AG04450 (cell line): ENCODE measurements at places on chromosomes 6 and 20.

GRCh38 chr6:168581236-168581635, 140.3 kb downstream of the SMOC2 start:
- no peak for DNase-seq

DNA sequence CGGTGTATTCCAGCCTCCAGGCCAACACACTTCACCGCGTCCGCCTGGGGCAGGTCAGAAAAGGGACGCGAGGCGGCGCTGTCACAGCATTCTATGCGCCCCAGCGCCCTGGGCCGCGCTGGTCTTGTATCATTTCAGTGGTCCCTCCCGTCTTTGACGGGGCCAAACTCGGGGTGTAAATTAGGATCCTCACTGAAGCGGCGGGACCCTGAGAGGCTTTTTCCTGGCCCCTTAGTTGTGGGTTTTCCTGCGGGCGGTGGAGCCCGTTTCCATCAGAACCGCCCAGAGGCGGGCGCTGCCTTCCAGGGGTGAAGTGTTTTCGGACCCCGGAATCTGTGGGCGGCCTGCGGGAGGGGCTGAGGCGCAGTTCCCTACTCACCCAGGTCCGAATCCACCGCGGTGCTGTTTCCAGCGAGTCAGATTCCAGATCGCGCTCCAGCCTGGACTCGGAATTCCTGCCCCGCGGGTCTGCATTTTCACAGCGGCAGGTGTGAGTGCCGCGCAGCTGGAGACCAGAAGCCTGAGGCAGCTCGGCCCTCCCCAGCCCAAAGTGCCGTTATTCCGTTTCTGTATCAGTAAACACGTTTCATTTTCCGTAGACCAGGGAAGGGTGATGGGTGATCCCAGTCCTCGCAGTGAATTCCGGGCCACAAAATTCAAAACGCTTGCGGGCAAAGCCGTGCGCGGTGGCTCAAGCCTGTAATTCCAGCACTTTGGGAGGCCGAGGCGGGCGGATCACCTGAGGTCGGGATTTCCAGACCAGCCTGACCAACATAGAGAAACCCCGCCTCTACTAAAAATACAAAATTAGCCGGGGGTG, 3.9 kb upstream of the MICB start:
- DNase-seq, result no peak

DNA sequence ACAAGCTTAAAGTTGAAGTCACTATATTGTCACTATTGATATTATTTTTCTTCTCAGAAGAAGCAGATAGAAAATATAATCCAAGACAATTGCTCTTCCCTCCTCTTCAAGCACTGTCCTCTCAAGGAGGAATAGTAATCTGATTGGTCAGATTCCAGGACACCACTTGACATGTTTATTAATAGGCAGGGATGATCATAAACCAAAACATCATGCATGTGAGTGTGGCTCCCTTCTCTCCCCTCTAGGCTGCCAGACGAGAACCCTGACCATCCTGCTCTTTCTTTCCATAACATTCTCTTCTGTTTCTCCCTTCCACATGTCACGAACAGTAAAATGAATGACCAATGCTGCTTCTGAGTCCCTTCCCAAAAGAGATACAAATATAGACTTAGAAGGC, 7.5 kb downstream of the ATG5 start:
- no peak for DNase-seq

DNA sequence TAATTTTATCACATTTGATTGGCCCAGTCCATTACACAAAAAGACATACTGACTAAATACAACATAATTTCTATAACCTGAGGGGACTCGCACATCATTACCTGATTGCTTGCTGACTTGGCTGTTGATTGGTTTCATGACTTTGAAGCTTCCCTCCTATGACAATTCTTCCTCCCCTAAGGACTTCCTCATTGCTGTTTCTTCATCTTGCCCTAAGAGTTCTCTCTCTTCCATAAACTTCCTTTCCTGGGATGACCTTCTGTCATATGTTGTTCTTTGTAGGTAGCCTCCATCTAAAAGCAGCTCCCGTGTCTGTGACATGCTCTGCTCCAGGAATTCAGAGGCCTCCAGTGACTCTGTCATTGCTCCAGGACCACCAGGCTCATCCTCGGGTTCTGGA, 22.6 kb downstream of the RSPH3 start:
- no peak for DNase-seq

DNA sequence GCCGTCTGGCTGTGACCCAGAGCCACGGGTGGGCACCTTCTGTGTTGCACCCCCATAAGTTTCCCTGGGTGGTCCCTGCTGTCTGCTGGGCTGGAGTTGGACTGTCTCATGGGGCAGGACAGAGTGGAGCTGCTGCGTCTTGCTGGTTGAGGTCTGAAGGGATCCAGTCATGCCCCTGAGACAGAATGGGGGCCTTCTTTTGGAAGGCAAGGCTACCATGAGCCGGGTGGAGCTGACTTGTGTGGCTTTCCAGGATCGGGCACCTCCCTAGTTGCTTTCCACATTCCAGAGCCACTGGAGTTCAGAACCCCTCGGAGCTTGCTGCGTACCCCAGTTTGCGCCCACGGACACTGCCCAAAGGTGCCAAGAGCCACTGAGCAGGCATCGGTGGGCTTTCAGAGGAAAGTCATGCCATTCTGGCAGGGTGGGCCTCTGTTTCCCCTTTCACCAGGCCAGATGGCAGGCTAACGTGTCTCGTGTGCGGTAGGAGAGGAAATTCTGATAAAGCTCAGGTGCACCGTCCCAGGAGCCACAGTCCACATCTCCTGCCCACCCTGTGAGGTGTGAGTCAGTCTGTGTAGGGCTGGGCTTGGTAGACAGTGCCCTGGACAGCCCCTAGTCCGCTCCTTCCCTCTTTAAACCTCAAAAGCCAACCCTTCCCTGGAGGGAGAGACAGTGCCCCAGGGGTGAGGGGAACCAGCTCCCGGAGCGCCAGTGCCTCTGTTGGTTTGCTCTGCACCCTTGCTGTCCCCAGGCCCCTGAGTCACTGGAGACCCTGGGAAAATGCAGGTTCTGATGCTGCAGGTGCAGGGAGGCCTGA, 125.3 kb downstream of the SYCP2 start:
- no peak for DNase-seq

- DNase-seq, result no peak
These were observed 973 bp upstream of the BRD2 start for GRCh38 chr6:32967151-32968091.

DNA sequence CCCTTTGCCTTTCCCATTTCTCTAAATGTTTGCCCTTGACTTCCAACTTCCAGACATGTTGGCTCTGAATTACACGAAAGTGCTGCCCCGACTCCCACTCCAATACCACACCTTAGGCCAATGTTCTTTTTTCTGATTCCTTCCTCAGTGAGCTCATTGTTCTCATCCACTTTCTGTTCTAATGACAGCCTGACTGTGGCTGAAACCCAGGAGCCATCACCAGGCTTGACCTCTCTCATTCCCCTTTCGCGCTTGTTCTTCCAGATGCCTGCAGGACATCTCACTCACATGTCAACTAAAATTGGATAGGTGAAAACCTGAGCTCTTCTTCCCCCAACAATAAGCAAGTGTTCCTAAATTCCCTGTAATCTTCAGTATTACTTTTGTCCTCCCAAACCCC, 40.4 kb downstream of the PTPRK start:
- DNase-seq, result no peak

DNA sequence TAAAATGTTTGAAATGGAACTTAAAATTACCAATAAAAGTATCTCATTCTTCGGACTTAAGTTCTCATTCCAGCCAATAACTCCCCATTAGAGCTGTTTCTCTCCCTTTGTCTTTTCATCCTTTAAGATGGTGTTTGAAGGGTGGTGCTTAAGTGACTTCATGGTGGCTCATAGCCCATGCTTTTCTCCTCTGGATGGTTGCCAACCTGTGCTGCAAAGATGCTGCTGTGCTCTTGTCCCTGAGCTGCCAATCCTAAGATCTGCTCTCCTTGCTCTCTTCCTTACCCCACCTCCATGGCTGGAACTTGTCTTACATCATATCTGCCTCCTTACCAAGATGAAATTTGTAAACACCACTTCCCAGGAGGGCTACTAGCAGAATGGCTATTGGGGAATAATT, 31.6 kb upstream of the PNRC1 start:
- no peak for DNase-seq

DNA sequence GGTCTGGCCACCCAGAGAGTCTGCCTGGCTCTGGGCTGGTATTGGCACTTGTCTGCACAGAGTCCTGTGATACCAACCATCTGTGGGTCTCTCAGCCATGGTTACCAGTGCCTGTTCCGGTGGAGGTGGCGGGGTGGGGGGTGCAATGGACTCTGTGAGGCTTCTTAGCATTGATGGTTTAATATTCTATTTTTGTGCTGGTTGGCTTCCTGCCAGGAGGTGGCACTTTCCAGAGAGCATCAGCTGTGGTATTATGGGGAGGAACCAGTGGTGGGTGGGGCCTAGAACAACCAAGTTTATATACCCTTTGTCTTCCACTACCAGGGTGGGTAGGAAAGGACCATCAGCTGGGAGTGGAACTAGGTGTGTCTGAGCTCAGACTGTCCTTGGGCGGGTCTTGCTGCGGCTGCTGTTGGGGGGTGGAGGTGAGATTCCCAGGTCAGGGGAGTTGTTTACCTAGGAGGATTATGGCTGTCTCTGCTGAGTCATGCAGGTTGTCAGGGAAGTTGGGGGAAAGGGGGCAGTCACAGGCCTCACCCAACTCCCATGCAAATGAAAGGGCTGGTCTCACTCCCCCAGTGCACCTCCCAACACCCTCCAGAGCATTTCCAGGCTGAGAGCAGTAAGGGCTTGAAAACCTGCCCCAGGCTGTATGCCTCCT, 117.5 kb downstream of the FLRT3 start:
- DNase-seq, result no peak
